ENCODE measurements at places on chromosomes 6 and 20.

- DNase-seq: no peak
These were observed 31.4 kb downstream of the RGS17 start for GRCh38 chr6:153099636-153100035.

DNA sequence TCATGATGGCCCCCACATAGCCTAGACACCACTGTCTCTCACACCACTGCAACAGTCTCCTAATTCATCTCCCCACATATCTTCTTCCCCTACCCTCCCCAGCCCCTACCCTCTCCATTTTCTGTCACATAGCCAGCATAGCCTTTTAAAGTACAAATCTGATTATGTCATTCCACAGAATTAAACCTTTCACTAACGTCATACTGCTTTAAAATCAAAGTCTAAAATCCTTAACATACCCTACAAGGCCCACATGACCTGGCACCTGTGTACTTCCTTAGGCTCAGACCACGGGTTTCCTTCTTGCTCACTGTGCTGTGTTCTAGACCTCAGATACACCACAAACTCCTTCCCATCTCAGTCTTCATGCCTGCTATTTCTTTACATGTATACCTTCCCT is 5.9 kb downstream of the OSTM1 start:
- no peak for DNase-seq

DNA sequence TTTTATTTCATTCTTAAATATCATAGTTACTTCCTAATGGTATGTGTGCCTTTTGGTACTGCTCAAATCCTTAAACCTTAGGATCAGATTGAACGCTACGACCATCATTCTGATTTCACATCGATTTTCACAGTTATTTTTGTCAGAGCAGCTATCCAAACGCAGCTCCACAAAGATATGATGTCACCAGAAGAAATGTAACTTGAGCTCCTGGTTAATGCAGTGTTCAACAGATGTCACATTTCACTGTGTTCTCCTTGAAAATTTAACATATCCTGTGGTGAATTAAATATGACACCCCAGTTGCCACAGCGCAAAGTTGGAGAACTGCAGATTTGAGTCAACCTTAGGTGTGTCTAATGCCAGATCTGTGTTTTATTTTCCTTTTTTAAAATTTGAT is 81.4 kb downstream of the CTNNBL1 start:
- DNase-seq: no peak

- no peak for DNase-seq
These were observed 143.4 kb upstream of the SOX4 start for GRCh38 chr6:21450149-21450548.

GRCh38 chr6:11272491-11273192 is 40.2 kb upstream of the NEDD9 start:
- no peak for DNase-seq

GRCh38 chr20:1827974-1828785 is 67.0 kb upstream of the SIRPA start:
- DNase-seq: peak; percentile 99

All from COLO829 (cell line).